Right forelimb (tissue), 1 donor: ENCODE measurements at places on chromosomes 7 and 10.

- no peak for DNase-seq
These were observed 129.1 kb downstream of the THSD7A start for GRCh38 chr7:11702938-11703337.

- DNase-seq, result no peak
These were observed 27.3 kb downstream of the SEC23IP start for GRCh38 chr10:119919826-119920225.

- DNase-seq, result peak; percentile 50
These were observed 830 bp downstream of the MET start for GRCh38 chr7:116672596-116673456.

GRCh38 chr7:74216361-74216761 lies 6.6 kb downstream of the LAT2 start:
- no peak for DNase-seq

DNA sequence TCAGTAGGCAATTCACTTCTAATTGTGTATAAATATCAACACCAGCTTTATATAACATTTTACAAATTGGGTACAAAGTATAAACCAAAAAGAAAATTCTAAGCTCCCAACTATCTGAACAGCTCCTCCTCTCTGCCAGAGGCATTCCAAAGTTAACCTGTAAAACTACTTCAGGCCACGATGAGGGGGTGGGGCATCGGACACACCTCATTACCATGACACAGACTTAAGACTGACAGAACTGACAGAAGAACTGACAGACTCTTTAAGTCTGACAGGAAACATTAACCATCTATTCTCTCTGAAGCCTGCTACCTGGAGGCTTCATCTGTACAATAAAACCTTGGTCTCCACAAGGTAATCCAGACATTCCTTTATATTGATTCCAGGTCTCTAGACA lies 12.3 kb downstream of the ESYT2 start:
- no peak for DNase-seq

DNA sequence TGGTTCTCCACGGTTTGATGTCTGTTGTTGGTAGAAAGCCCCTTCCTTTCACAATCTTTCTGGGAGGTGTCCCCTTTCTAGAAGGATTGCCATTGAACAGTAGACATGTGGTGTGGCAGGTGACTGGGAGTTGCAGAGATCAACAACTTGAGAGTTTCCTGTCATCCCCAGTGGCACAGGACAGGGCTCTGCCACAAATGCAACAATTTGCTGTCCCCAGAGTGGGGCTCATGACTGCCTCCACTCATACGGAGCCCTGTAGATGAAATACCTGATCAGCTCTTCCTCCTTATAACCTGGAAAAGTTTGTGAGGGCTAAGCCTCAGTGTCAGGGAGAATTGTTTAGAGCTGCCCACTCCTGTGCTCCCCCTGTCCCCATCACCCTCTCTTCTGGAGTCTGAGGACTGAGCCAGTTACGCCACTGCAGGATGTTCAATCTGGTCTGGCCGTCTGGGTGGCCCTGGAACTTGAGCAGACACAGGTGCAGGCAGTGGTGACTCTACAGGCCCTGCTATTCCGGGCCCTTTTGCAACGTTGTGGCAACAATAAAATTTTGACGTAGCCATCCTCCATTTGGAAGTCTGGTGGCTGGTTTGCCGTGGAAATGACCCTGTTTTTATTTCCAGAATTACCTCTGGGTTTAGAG lies 6.5 kb downstream of the DBNL start:
- no peak for DNase-seq

DNA sequence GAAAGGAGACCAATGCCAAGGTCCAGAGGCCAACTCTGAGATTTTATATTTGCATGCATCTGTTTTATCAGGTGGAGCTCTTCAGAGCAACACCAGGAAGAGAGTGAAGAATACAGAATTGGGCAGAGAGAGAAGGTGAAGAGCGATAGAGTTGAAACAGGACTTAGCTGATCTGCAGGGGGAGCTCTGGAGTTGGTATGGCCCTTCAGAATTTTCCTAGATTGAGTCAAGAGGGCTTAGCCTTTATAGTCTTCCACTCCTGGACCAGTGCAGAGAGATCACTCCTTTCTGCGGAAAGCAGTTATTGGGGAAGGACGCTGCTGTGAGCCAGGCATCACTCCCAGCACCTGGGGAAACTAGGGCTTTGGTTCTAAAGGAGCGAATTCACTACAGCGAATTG lies 105.0 kb upstream of the DGKB start:
- DNase-seq, result no peak

DNA sequence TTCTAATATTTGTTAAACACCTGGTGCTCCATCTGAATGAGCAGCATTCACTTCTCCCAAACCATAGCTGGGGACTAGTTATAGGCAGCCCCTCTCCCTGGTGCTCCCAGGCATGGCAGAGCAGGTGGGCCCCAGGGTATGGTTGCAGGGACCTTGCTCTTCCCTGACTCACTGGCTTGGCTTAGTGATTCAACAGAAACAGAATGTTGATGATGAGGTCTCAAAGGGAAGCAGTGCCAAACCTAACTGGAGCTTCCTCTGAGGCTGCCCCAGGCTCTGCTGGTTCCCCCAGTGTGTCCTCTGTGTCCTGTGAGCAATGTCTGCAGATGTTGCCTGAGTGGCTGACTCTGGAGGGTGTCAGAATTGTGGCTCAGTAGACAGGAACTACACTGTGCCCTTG lies 3.7 kb downstream of the GPR26 start:
- DNase-seq, result no peak

- no peak for DNase-seq
These were observed 445.4 kb downstream of the TFEC start for GRCh38 chr7:115585015-115585718.

DNA sequence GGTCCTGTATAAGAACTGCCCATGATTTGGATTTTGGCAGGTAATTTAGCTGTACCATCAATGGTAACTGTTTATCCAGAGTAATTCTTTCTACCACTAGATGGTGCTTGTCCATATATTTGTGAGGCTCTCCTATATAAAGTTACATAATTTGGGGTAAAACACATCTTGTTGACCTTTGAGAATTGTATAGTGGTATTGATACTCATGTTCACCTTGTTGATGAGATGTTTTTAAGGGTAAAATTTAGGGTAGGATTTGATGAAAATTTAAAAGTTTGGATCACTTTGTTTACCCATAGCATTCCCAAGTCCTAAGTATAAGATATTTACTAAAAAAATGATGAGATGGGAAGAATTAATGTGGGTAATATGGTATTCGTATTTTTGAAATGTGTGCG lies 31.6 kb downstream of the ST7 start:
- DNase-seq, result no peak

- DNase-seq, result no peak
These were observed 3.7 kb downstream of the TMEM140 start for GRCh38 chr7:135151533-135151932.

- DNase-seq, result no peak
These were observed 441.1 kb downstream of the RPS24 start for GRCh38 chr10:78474743-78475142.

GRCh38 chr7:34133356-34133982 lies 228.1 kb downstream of the BMPER start:
- DNase-seq, result no peak

DNA sequence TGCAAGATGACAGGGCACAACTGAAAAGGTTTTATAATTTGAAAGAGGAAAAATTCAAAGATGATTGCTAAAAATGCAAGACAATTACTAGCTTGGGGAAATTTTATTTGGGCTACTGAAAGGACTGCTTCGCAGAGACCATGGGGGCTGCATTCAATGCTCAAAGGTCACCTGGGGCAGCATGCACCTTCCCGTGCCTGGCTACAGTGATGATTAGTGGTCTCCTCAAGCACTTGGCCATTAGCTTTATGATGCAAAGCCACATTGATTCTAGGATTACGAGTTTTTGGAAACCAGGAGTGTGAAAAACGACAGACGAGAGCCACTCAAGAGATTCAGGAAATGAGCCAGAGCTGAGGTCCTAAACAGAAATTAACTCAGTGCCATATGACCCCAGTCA lies 764.6 kb downstream of the PHTF2 start:
- no peak for DNase-seq

- DNase-seq, result no peak
These were observed 20.5 kb upstream of the FZD1 start for GRCh38 chr7:91243591-91244301.

DNA sequence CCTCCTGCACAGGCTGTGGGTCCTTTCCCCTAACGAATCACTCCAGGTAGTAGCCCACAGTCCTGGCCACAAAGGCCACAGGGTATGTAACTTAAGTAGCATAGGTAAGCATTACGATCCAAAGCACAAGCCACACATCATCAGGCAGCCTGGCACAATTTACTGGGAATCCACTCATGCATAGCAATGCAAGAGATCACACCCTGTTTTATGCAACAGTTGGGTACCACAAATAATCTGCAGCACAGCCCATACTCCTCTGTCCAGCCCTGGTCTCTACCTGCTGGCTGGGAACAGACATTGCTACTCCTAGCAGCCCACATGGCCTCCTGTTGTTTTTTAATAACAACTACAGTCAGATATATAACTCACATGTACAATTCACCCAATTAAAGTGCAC lies 34.3 kb downstream of the SRPK2 start:
- DNase-seq, result no peak

DNA sequence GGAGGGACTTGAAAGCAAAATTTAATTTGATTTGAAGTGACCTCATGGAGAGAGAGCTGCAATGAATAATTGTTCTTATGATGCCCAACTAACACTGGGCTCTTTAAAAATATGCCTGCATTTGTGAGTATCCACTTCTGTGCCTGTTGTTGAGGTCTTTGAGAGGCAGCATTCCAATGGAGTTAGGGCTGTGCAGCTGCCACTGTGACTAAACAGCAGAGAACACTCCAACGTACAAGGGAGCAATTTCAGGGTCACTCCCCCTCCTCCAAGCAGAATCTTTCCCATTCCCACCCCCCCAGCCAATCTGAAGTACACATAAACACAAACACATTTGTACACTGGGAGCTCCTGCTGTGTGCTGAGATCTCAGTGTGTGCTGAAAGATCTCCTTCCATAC lies 28.0 kb upstream of the GSAP start:
- no peak for DNase-seq

DNA sequence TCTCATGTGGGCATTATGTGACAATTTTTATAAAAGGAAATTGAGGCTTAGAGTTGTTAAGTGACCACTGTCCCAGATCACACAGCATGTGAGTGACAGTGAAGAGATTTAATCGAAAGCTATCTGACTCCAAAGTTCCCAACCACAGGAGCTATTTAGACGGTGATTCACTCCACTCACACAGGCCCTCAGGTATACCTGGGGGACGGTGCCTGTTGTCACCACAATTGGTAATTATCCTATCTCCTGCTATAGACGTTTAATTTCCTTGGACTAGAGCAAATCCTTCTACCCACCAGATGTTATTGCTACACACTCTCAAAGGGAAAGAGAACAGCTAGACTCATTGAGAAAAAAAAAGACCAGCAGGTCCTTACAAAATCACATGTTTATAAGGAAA lies 145.5 kb downstream of the KLF6 start:
- DNase-seq, result no peak

GRCh38 chr10:31749301-31749700 lies 179.3 kb downstream of the ARHGAP12 start:
- no peak for DNase-seq

- no peak for DNase-seq
These were observed 158.6 kb upstream of the LYZL1 start for GRCh38 chr10:29130190-29130673.

DNA sequence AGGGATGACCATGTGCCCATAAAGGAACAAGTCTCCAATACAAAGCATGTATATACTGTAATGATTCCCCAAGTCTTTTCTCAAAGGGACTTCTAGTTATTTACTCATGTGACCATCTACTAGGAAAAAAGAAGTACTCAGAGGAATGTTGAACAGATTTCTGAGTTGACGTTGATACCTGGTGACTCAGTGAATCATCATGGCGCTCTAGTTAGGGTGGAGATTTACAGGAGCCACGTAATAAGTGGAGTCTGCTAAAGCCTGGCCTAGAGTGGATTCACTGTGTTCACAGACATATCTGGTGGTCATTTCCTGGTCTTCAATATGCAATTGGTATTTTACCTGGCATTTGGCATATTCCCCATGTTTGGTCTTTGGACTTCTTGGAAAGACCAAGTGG lies 302.2 kb upstream of the CACNA2D1 start:
- no peak for DNase-seq

GRCh38 chr10:48236199-48236621 lies 38.3 kb downstream of the FRMPD2 start:
- DNase-seq, result no peak

DNA sequence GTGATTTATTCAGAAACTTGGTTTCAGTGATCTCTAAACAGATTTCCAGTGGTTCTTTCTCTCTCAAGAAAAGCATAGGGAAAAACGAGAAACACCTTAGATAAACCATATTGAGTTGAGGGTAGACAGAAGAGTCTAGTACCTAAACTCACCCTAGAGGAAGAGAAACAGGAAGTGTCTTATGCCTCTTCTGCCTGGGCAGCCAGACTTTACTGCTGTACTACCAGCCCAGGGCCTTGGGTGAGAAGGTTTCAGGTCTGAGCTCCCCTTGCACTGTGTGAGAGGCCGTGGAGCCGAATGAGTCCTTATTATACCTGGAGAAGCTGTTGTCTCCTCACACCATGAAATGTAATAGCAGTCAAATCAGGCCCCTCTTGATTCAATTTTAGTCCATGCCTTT lies 18.2 kb downstream of the HIF1AN start:
- DNase-seq, result no peak

- no peak for DNase-seq
These were observed 90.6 kb downstream of the USP6NL start for GRCh38 chr10:11520892-11521291.

DNA sequence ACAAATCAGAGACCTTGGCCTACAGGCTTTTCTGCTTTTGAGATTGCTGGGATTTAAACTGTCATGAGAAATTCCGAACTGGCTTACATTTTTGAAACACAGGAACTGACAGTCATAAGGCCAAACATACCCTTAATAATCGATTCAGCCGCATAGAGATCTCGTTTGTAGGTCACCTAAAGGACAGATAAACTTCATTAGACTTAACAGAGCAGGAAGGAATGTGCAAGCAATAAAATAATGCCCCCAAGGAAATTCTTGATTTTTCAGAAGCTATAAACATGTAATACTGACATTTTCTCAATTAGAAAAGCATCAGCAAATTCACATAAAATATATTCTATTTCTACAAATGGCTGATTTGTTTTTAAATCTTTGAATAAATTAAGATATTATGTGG lies 120.0 kb downstream of the CRPPA start:
- no peak for DNase-seq
